Upper lobe of right lung (tissue), 1 donor: ENCODE measurements at places on chromosomes 3 and 15. TPM values are rescaled to one million over a fixed set of nuclear protein-coding genes. Genes with fewer than 3 reads are reported as not detected.

RBP2 gene
- 2.1 TPM for total RNA-seq

UBA7 gene
- total RNA-seq = 110 TPM

TLE3 gene
- 58.8 TPM for total RNA-seq

CYP8B1 gene
- not detected for total RNA-seq

- DNase-seq = no peak
Measured at GRCh38 chr3:120416868-120417267, 33.9 kb downstream of the FSTL1 start.

GRCh38 chr3:120763601-120764000 is 21.1 kb downstream of the GTF2E1 start:
- no peak for DNase-seq

DNA sequence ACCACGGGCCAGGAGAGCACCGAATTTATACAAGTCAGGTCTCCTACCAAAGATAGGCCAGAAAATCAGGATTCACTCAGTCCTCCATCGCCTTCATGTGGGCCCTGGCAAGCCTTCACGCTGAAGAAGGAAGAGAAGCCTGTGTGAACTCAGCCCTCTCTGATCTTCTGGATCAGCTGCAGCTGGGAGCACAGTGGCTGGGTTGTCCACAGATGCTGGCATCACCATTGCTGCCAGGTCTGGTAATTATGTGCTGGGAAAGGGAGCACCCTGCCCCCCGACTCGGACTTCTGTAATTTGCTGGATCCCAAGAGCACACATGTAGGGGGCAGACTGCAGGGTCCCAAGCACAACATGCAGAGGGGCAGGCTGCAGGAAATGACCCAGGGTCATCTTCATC is 12.4 kb upstream of the PDE8A start:
- DNase-seq = no peak

- DNase-seq = no peak
Measured at GRCh38 chr15:42270551-42270950, 2.5 kb upstream of the GANC start.

DNA sequence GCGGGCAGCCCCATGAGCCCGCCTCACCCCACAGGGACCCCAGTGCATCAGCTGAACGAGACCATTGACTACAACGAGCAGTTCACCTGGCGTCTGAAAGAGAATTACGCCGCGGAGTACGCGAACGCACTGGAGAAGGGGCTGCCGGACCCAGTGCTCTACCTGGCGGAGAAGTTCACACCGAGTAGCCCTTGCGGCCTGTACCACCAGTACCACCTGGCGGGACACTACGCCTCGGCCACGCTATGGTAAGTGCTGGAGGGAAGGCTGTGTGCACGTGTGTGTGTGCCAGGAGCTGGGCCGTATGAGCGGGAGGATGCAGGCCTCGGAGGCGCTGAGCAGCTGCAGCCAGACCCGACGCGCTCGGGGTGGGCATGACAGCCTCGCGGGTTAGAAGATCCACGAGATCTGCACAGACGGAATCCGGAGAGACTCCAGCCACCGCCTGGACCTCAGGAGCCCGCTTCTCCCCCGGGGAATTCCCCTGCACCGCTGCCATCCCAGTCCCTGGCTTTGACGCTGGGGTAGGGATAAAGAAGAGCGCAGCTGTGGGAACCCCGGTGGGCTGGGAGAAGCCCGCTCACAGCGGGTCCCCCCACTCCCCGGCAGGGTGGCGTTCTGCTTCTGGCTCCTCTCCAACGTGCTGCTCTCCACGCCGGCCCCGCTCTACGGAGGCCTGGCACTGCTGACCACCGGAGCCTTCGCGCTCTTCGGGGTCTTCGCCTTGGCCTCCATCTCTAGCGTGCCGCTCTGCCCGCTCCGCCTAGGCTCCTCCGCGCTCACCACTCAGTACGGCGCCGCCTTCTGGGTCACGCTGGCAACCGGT is 2.6 kb downstream of the DUOXA2 start:
- peak; percentile 63 for DNase-seq

DNA sequence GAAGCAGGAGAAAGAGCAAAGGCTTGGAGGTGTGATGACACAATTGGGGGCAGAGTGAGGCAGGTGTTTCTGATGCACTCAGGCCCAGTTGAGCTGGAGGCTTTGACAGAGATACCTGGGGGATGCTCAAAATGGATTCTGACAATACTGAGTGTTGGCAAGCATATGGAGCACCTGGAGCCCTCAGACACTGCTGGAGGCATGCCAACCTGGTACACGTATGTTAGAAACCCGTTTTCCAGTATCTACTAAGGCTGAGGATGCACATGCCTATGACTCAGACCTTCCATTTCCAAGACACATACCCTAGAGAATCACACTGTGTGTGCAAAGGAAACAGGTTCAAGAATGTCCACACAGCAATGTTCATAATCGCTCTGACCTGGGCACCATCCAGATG is 58.7 kb downstream of the WNT7A start:
- DNase-seq = no peak

- DNase-seq = no peak
Measured at GRCh38 chr3:187014417-187014864, 84.1 kb downstream of the ST6GAL1 start.
